ENCODE measurements at places on chromosomes 3 and 15.

DNA sequence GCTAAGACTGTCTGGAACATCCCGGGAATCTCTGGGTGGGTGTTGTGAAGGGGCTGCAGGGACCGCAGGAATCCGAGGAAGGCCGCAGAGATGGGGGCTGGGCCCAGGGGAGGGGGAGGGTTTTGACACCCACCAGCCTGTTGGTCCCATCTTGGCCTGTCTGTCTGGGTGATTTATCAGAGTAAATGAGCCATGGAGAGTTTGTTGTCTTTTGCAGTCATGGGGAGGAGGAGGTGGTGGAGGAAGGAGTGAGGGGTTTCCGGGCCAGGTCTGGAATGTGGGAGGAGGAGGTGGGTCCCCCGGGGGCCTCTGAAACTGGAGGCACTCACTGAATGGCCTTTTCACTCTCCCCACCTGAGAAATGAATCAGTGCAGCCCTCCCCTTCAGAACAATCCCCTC is 11.5 kb downstream of the SEMA3F start:
- no peak for DNase-seq

- no peak for DNase-seq
Observed at GRCh38 chr3:72266016-72266370, 481.0 kb upstream of the PROK2 start.

GRCh38 chr3:177705976-177706823 is 508.9 kb upstream of the TBL1XR1 start:
- DNase-seq = no peak

- DNase-seq = no peak
Observed at GRCh38 chr15:31871166-31871886, 159.0 kb upstream of the CHRNA7 start.

GRCh38 chr3:192068464-192069254 is 607.7 kb downstream of the PYDC2 start:
- no peak for DNase-seq

DNA sequence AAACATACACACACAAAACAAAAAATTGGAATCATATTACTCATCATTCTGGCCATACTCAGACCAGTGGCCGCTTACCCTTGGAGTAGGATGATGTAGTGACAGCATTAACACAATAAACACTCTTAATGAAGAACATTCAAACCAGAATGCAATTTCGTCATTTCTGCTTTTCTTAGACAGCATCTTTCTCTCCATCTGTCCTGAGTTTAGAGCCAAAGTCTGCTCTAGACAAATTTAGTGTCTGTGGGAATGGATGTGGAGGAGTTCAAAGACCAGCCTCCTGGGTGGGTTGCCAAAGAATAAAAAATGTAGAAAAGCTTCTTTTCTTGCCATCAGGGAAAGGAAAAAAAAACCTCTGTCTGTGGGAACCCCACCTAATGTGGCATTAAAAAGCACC is 212.4 kb upstream of the POU1F1 start:
- DNase-seq = no peak

- no peak for DNase-seq
Observed at GRCh38 chr15:74383286-74383685, 15.8 kb upstream of the CYP11A1 start.

DNA sequence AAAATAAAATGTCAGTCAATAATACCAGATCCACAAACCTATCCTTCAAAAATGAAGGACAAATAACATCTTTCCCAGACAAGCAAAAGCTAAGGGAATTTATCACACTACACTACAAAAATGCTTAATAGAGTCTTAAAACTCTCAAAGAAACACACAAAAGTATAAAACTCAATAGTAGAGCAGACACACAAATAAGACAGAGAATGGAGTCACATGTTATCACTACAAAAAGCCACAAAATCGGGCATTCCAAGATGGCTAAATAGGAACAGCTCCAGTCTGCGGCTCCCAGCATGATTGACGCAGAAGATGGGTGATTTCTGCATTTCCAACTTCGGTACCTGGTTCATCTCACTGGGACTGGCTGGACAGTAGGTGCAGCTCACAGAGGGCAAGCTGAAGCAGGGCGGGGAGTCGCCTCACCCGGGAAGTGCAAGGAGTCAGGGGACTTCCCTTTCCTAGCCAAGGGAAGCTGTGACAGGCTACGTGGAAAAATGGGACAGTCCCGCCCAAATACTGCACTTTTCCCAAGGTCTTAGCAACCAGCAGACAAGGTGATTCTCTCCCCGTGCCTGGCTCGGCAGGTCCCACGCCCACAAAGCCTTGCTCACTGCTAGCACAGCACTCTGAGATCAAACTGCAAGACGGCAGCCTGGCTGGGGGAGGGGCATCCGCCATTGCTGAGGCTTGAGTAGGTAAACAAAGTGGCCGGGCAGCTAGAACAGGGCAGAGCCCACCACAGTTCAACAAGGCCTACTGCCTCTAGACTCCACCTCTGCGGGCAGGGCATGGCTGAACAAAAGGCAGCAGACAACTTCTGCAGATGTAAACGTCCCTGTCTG is 46.3 kb downstream of the SENP7 start:
- DNase-seq = peak; percentile 85

- DNase-seq = peak; percentile 83
Observed at GRCh38 chr3:107216711-107217110, 160.5 kb upstream of the CCDC54 start.

DNA sequence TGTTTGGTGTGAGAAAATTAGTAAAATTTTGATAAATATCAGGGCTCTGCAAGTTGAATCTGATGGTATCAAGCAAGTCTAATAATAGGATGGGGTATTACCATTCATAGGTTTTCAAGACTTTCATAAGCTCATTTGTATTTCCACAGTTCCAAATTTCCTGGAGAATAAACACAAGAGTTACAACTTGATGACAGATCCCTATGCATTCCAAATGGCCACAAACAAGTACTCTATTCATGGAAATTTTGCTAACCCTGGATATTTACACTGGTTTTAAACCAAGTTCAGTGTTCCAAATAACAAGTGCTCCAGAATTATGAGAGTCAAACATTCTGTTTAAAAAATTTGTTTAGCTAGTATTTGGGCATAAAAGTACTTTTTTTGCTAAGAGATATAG is 75.0 kb upstream of the CNTN6 start:
- no peak for DNase-seq

- DNase-seq = no peak
Observed at GRCh38 chr15:44315126-44315525, 26.6 kb downstream of the GOLM2 start.

DNA sequence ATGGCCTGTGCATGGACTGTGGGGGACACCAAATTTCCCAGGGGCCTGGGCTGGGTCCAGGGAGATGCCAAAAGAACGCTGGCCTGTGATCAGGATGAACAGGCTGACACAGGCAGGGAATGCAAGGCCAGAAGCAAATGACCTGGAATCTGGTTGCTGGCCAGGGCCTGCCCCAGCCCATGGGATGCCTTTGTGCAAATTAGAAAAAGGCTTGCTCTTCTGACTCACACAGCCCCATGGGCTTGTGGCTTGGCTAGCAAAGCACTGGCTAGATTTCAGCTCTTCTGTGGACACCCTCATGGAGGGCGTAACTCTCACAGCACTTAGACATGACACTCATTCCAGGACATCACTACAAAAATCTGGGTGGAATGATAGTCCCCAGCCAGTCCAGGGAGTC is 356.0 kb downstream of the SHQ1 start:
- peak; percentile 95 for DNase-seq

DNA sequence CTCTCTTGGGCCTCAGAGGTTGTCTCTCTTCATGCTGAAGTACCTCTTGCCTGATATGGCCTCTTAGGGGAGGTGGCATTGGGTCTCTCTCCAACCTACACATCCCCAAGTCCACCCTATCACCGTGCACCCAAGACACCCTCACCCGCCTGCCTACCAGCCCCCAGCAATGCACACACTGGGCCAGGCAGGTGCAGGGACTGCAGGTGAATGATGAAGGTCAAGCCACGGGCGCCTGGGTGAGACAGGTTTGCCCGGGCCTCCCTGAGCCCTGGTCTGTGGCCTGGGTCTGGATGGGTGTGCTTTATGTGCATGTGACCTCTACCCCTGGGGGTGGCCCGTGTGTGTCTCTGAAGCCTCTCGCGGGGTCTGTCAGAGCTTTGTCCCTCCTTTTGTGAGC is 68.3 kb downstream of the WNT7A start:
- no peak for DNase-seq

DNA sequence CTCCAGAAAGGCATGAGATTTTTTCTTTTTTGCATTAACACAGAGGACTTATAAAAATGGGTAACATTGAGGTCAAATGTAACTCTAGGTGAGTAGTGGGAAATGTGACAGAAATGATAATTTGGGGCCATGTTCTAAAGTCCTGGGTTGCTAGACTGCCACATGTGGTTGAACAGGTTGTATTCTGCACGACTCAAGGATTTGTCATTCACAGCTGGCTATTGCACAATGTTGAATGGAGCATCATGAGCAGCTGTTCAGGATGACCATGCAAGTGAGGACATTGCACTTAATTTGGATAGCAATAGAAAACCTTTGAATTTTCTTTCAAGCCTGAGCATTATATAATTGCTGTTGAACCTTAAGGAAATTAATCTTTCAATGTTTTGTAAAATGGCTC is 396.6 kb downstream of the NAALADL2 start:
- DNase-seq = no peak

- no peak for DNase-seq
Observed at GRCh38 chr15:95068701-95069521, 837.5 kb downstream of the MCTP2 start.

DNA sequence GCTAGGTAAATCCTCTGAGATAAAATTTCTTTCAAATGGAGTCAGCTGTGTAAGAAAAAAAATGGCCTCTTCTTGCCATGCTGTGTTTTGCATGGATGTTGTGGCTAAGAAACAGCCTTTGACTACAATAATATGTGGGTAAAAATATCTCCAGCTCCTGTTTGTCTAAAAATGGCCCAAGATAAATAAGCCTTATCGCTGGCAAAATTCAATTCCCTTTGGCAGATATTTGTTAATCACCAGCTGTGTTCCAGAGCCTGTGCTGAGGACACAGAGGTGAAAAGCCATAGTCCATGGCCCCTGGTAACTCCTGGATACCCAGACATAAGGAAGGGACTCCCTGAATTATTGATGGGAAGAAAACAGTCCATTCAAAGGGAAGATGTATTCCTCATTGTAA is 15.3 kb upstream of the RAMAC start:
- DNase-seq = no peak

GRCh38 chr3:17985658-17986347 is 243.4 kb upstream of the TBC1D5 start:
- no peak for DNase-seq

DNA sequence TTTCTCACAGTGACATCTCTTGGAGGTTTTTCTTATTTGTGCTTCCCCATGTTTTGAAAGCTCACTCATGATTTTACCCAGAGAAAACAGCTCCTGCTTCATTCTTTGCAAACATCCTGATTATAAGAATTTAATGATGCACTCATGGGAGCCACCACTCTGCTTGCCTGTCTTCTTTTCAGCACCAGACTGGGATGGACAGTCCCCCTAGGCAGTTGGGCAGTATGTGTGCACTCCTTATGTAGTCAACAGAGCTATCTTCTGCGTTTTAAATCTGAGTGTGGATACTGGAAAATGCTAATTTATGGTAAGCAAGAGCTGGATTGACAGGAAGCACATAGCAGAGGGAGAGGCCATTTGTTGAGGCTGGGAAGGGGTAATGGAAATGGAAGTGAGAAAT is 276.1 kb downstream of the AGBL1 start:
- DNase-seq = no peak

DNA sequence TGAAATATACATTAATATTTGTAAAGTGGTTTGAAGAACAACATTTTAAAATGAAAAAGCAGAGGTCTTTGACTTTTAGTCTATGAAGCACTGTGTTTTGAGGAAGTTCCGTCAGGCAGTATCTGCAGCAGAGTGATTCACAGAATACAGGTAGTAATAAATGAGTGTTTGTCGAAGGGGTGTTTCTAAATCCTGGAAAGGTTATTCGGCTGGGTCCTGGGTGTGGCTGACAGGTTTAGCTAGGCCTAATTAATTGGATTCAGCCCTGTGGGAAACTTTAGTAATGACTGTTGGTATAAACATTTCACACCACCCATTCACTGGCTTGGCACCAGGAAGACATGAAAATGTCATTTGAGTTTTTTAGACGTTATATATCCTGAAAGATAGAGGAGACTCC is 51.3 kb downstream of the TIPARP start:
- no peak for DNase-seq

DNA sequence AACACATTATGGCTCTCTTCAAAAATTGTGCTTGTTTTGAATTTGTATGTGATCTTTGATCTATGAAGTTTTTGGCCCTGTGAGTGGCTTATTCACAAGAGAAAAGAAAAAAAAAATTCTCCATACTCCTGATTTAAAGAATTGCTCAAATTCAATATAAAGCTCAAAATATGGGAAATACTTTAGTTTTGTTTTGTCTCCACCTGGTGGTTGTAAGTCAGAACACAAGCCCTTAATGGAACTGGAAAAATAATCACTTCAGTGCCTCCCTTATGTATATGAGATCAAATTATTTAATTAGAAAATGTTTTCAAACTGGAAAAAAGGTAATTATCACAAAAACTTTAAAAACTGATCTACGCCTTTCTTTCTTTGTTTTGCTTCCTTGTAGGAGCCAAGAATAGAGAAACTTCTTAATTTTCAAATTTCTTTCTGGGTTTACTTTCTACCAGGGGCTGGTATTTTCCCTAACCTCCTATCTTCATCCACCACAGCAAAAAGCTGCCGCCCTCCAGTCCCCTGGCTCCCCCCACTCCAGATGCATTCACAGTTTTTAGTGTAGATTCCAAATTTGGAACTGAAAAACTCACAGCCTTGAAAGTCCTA is 50.6 kb downstream of the SERP1 start:
- no peak for DNase-seq

- DNase-seq = peak; percentile 85
Observed at GRCh38 chr3:172449466-172450149, 1.4 kb upstream of the GHSR start.

GRCh38 chr3:177053107-177053506 is 144.2 kb downstream of the TBL1XR1 start:
- DNase-seq = no peak

GRCh38 chr15:49135911-49136310 is 19.5 kb downstream of the COPS2 start:
- DNase-seq = no peak

DNA sequence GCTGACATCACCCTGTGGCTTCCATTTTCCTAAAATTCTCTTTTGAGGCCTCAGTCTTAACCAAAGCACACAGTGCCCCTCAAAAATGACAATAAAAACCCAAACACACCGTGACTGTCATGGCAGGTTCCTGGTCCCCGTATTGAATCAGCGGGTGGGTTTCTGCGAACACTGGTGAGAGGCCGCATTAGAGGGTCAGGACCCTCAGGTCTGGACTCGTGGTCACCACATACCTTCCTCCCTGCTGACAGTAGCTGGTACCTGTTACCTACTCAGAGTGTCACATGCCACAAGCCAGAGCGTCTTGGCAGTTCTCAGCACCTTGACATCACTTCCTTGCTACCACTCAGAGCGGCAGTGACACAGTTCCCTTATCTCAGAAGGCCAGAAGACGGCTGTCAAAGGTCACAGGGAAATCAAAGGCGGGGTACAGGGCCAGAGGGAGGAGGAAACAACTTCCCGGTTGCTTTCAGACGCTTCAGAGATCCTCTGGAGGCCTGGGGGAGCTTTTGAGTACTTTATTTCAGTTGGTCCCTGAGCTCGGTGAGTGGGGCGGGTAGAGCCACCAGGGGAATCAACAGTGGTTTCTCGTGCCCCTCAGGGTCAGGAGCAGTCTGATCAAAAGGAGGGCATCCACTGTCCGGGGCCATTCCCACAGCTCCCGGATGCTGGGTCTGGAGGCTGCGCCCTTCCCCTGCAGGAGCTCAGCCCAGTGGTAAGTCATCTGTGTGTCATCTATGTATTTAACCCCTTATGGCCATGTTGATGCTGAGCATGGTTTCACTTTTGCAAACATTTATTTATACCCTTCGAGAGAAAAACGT is at the start of the genes CCR5AS and CCRL2:
Gene CCR5AS (minus strand): TSS at position 279 of the 824 bp plus-strand sequence.
Gene CCRL2 (plus strand): TSS at position 472 of the 824 bp plus-strand sequence. CDS start 821 bp downstream, outside the sequence.
- DNase-seq = peak; percentile 56

- DNase-seq = no peak
Observed at GRCh38 chr3:73653877-73654276, 29.1 kb upstream of the PDZRN3 start.

All from islet precursor cell (in vitro differentiated cells).